ENCODE measurements at places on chromosomes 4 and X.
A peak's percentile ranks its signal among the peaks of the same experiment; 100 is the strongest.

DNA sequence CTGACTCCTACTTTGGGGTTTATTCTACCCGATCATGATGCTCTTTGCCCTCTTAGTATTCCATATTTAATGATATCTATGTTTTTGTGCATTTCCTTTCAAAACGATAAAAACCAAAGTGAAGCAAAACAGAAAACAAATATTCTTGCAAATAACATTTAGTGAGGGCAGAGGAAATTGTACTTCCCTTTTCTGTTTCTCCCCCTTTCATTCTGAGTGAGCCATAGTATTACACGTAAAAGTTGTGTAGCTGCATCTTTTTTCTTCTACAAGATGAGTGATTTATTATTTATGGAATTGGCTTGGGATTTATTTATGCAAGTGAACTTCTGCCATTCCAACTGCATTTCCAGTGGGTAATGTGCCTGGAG is 109.9 kb downstream of the AFF2 start:
- no peak for DNase-seq

- peak; percentile 48 for DNase-seq
Measured at GRCh38 chr4:152850377-152850776, 70.6 kb downstream of the ARFIP1 start.

- DNase-seq, result no peak
Measured at GRCh38 chrX:123170546-123170945, 13.5 kb upstream of the GRIA3 start.

DNA sequence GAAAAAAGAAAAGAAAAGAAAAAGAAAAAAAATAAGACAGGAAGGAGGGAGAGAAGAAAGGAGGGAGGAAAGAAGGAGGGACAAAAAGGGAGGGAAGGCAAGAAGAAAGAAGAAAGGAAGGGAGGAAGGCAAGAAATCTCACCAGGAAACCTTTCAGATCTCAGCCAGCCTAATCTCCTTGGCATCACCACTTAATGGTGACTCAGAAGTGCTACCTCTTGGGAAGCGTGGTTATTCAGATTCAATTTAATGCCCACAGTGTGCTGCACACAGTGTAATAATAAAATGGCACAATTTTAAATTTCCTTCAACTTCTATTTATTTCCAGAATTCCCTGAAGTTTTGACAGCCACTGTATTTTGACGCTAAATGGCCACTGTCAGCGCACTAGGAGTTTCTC is 50.3 kb downstream of the DKK2 start:
- peak; percentile 6 for DNase-seq

DNA sequence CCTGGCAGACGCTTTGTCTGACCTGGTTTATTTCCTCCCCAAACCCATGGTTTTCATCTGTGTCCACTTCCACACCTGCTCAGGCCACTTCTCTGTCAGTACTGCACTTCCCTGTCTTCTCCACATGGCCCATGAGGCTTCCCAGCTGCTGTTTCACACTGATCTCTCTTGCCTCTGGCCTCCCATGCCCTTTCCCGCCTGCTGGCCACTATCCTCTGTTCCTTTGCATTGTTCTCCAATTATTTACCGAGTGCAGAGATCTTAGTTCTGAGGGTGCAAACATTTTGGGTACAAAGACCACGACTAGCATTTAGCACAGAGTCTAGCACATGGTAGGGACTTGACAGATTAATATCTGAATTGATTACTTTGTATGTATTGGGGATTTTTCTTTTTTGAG is 174.8 kb upstream of the NPY2R start:
- DNase-seq, result no peak

GRCh38 chrX:916230-916599 is 285.6 kb downstream of the SHOX start:
- peak; percentile 70 for DNase-seq

- DNase-seq, result peak; percentile 53
Measured at GRCh38 chrX:40268188-40268520, 170.4 kb upstream of the BCOR start.

- no peak for DNase-seq
Measured at GRCh38 chr4:6674500-6675149, 19.1 kb upstream of the S100P start.

DNA sequence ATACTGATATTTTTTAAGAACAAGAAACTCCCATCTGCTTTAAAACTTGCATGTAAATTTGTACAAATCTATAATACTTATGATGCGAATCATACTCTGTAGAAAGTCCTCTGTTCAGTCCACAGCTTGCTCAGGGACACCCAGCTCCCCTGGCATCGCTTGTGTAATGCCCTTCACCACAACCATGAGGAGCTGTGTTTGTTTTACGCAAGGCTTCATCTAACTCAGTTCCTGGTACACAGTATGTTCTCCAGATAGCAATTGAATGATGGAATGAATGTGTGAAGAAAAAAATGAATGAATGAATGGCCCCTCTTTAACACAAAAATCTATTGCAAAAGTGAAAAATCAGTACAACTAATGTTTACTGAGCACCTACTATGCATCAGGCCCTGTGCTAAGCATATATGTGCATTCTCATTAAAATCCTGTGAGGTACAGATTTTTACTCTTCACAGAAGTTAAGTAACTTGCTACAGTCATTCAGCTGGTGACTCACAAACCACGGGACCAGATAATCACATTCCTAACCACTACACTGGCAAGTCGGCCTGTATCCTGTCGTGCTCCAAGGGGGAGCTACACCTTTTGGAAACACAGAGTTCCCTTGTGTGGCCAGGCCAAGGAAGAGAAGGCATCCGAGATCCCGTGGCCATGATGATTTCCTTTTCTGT is 58.7 kb upstream of the KDR start:
- peak; percentile 91 for DNase-seq
